ENCODE measurements at places on chromosomes 4 and X. TPM values are rescaled to one million over a fixed set of nuclear protein-coding genes. Genes with fewer than 3 reads are reported as not detected.

The ZGRF1 gene
- total RNA-seq, result 3.8 TPM

The CPE gene
- total RNA-seq, result 334 TPM

The NXF2 gene
- not detected for total RNA-seq

The BMP3 gene
- 0.88 TPM for total RNA-seq

The RAB40A gene
- 19.7 TPM for total RNA-seq

The ADH1A gene
- total RNA-seq, result 2.0 TPM

- no peak for DNase-seq
Observed at GRCh38 chrX:12308420-12308819, 170.1 kb downstream of the FRMPD4 start.

GRCh38 chr4:119081943-119082342 lies 53.7 kb upstream of the MYOZ2 start:
- no peak for DNase-seq

DNA sequence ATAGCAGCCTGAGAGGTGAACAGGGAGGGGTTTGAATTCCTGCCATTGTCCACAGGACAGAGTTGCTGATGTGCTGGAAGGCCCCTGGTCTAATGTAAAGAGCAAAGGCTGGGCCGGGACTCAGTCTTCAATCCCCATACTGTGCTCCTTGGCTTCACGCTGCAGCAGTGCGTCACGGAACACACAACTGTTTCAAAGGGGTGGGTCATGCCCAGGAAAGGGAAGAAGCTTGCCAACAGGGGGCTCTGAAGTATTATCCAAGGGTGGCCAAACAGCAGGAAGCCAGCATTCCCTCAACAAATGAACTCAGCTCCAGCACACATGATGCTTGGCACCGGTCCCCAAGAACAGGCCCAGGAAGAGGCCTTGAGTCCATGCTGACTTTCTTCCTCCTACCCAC lies 122.5 kb downstream of the NFKB1 start:
- no peak for DNase-seq

DNA sequence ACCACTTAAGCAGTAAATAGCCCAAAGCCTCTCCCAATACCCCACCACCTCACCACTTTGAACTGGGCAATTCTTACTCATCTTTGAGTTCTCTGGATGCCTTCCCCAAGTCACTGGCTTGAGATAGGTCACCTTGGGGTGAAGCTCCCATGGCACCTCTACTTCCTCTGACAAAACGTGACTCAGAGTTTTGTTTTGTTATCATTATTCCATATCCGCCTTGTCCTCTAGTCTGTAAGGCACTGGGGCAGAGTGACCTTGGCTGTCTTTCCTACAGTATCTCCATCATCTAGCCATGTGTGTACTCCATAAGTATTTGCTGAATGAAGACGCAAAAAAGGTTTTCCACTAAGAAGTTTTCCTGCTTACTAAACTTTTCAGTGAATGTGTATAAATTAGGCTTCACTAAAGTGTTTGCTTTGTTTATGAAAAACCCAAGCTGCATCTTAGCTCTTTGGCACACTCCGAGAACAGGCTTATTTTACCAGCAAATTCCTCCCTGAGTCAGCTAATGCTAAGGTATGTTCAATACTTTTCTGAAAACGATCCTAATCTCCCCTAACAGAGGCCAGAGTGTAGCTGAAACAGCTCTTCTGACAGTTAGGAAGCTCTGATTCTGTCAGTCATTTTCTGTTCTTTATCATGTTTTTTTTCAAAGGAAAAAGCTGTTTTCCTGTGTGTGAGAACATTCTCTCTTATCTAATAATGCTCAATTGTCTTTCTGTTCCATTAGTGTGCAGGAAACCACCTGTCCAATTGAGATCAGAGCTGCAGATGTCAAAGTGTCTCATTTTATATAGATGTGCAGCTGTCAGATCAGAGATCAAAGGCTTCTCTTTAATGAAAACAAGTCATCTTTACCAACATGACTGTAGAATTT lies 30.2 kb upstream of the TSPAN5 start:
- DNase-seq, result no peak

DNA sequence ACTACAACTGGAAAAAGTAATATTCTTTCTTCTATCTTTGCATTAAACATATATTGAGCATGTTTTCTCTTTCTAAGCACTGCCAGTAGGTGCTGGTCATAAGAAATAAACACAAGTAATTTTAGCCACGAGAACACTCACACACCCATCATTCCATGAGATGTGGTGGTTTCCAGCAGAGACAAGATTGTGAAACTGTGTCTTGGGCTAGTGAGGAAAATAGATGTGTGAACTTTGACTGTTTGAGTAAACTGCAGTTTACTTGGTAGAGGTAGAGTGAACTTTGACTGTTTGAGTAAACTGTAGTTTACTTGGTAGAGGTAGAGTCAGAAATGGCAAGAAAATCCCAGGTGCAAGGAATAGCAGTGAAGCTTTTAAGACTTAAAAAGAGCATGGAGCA lies 300.9 kb upstream of the HS3ST1 start:
- no peak for DNase-seq

- no peak for DNase-seq
Observed at GRCh38 chr4:27049239-27049829, 188.7 kb downstream of the STIM2 start.

GRCh38 chr4:45122406-45122805 lies 396.1 kb upstream of the GNPDA2 start:
- DNase-seq, result no peak

- no peak for DNase-seq
Observed at GRCh38 chrX:16705370-16705769, 7.1 kb downstream of the CTPS2 start.

DNA sequence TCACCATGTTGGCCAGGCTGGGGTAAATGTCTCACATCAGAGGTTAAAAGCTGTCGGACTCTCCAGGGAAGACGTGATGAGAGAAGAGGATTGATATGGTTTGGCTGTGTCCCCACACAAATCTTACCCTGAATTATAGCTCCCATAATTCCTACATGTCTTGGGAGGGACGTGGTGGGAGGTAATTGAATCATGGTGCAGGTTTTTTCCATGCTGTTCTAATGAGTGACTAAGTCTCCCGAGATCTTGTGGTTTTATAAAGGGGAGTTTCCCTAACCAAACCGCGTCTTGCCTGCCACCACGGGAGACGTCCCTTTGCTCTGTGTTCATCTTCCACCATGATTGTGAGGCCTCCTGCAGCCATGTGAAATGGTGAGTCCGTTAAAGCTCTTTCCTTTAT lies 64.4 kb downstream of the ASMT start:
- peak; percentile 20 for DNase-seq

GRCh38 chr4:111230265-111230664 lies 607.4 kb upstream of the PITX2 start:
- DNase-seq, result no peak

DNA sequence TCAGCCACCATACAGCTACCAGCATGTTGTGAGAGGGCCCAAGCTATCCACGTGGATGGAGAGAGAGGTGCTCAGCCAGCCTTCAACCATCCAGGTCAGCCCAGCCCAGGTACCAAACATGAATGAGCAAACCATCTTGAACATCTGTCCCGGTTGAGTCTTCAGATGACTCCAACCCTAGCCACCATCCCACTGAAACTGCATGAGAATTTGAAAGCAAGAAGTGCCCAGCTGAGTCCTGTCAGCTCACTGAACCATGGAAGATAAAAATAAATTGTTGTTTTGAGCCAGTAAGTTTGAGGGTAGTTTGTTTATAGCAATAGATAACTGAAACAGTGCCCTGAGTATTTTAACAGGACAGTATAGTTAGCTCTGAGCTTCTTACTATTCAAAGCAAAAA lies 7.3 kb upstream of the SEL1L3 start:
- no peak for DNase-seq

DNA sequence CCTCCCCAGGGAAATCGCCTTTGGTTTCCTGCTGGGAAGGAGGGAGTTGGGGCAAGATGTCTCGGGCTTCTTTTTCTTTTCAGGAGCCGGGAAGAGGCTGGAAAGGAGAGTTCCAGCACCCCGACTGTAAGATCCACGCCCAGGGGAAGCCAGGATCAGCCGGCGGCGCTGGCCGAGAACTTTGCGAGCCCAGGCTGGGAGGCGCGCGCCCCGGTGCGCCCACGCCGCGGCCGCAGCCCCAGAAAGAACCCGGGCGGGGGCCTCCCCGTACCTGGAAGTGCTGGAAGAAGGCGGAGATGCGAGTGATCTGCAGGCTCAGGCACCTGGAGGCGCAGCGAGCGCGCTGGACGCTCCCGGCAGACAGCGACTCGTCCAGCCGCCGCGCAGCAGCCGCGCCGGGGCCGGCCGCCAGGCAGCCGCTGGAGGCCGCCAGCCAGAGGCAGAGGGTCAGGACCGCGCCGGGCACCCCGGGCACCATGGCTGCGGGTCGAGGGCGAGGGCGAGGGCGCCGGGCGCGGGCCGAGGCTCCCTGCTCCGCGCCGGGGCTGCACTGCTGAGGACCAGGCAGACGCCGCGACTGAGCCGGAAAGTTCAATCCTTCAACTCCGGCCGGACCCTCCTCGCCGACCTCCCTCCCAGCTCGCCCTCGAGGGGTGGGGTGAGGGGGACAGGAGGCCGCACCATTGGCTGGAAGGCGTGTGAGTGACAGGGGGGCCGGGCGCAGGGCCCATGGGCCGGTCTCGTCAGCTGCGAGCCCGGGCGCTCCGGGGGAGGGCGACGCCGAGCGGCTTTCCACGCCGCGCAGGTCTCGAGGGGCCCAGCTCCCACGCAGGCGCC lies at the start of gene ANOS1:
TSS of gene ANOS1 (minus strand) at position 579 of the 837 bp plus-strand sequence. CDS start at position 478, 101 bp downstream.
- peak; percentile 85 for DNase-seq

GRCh38 chrX:87571964-87572363 lies 54.4 kb downstream of the KLHL4 start:
- DNase-seq, result no peak

- DNase-seq, result no peak
Observed at GRCh38 chr4:148782284-148782683, 340.1 kb upstream of the NR3C2 start.

GRCh38 chrX:31319586-31319985 lies 247.7 kb upstream of the FTHL17 start:
- no peak for DNase-seq
